ENCODE measurements at places on chromosomes 3 and 15. TPM values are rescaled to one million over a fixed set of nuclear protein-coding genes. Genes with fewer than 3 reads are reported as not detected.

DNA sequence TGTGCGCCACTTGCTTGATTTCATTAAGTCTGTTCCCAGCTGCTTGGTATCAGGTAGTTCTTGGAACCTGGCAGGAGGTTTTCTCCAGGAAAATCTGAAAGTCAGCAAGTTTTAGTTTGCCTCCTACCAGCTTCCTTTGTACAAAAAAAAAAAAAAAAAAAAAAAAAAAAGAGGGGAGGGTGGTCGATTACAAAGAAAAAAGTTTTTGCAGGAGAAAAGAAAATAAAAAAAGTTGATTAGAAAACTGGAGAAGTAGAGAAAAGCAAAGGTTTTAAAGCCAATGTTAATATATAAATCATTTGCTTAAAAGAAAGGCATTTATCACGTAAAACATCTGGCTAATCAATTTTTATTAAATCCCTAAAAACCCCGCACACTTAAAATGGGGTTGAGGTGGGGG lies 5.9 kb downstream of the EPHA3 start:
- DNase-seq = no peak

- DNase-seq = peak; percentile 23
These were observed 126.8 kb downstream of the MITF start for GRCh38 chr3:69865925-69866679.

GRCh38 chr3:149466192-149466591 lies 8.3 kb upstream of the TM4SF4 start:
- peak; percentile 90 for DNase-seq

DNA sequence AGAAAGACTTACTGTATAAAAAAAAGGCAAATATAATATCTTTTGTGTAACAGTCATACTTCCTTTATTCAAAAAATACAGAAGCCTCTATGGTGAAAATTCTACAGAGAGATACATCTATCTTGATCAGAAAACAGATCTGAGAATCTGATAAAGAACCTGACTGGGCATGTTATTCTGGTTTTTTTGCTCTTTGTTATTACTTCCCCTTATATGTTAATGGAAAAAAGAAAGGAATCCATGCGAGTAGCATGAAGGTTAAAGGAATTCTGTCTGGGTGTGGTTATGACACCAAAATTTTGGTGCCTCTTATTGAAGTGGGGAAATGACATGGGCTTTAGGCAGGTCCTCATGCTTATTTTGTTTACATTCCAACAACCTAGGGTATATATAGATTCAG lies 81.7 kb downstream of the BCHE start:
- DNase-seq = no peak

DNA sequence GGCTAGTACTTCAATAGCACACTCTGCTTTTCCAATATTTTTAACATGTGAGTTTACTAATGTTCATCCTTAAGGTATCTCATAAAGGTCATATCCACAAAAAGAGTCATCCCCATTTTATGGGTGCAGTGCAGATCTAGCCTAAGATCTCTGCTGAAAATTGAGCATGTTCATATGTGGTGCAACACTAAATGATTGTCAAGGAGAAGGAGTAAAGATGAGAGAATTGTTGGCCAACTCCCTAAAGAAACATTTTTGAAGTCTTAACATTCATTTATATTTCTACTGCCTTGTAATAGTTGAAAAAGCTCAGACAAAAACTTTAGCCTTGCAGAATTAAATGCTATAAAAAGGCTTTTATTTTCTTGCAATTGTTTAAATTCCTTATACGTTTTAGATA lies 1159.6 kb downstream of the TBL1XR1 start:
- peak; percentile 2 for DNase-seq

DNA sequence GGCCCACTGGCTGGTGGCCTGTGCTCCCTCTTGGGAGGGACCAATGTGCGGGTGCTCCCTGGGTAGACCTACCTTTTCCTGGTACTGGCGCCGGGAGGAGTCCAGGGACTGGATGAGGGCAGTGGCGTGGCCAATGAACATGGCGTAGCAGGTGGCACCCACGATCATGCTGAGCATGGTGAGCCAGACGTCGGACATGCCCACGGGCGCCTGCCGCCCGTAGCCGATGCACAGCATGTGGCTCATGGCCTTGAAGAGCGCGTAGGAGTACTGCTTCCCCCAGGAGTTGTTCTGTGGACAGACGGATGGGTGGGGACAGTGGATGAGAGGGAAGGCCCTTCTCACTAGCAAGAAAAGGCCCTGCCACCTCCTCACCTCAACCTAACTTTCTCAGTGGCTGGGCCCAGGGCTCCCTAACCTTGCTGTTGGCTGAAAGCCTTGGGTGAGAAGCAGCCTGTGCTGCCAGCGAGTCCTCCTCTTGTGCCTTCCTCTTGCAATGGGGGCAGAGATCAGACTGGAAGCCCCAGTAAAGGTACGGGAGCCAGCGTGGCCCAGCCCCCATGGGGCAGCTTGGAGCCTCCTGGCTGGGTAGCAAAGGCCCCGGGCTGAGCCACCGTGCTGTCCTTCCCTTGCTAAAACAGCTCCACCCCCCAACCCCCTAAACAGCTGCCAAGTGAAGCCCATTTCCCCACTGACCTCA lies 39.1 kb downstream of the HCN4 start:
- no peak for DNase-seq

DNA sequence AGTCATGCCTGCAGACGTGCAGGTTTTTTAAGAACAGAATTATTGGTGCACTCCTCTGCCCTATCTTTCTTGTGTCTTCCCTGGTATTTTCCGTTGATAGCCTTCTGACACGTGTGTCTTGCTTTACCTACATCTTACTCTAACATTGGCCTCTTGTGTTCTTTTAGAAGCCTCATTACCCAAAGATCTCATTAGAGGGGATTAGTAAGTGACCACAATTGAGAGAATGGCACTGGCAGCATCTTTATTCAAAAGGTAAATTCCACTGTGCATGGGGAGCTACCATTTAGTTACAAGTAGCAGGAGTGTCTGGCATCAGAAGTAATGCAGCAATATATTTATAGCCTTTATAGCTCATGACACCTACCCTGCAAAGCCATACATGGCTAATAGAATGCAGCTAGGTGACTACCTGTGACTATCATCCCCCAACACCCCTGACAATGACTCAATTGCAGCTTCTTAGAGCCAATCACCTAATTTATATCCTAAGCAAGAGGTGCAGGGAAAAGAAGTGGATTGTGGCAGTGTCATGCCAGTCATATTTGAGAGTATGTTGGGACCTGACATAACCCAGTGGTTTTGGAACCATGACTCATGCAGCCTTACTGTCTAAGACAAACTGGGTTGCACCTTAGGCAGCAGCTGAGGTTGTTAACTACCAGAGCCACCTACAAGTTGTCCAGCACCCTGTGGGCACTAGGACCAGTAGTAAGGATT lies 164.8 kb downstream of the GRM7 start:
- no peak for DNase-seq

DNA sequence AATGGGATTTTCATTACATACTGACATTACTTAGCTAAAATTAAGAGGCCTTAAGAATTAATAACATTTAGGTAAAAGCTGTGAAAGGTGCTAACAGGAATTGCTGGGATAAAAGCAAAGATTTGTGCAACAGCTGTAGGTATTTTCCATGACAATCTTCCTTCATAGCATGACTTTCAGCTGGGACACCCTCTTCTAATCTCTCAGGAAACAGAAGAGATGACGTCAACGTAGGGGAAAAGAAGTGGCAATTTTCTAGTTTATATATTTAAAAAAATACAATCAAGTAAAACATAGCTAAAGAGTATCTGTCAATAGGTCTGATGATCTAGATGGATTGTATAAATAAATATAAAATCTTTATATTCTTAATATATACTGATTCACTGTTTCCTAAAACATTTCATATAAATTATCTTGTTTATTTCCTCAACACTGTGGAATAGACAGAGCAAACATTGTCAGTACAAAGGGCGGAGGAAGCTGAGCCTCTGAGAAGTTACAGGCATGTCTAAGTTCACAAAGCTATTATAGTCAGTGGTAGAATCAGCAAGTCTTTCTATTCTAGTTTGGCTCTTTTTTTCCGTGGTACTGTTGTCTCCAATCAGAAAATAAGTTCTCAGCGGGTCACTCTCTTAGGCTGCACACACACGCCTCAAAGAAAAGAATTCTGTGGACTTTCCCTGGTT lies 217.0 kb downstream of the P3H2 start:
- no peak for DNase-seq

GRCh38 chr15:29342201-29342600 lies 72.6 kb upstream of the NSMCE3 start:
- no peak for DNase-seq

- no peak for DNase-seq
These were observed 78.7 kb upstream of the TGFBR2 start for GRCh38 chr3:30527720-30528119.

DNA sequence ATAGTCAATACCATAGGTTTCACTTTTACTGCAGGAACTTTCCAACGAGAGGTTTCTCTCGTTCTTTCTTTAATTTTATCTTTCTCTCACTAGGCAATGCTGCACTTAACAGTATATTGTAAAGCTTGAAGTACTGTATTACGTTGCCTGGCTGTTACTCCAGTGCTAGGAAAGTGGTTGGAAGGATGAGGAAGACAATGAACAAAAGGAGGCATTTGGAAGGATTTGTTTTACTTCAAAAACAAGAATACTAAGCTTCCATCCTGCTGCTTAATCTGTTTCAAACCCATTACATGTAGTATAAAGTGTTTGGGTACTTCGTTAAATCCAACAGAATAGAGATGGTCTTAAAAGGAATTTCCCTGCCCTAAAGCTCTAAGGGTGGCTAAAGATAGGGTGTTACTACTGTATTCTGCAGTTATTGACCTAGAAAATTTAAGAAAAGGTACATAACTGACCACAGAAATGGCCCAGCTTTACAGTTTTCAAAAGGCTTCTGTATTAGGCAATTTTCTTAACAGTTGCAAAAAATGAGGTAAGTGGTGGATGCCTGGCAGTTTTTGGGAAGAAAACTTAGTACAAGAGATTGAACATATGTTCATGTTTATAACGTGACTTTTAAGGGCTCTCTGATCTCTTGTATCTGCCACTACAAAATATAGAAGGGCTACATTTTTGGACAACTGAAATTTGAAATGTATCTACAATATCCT lies 785 bp upstream of the IFT57 start:
- peak; percentile 18 for DNase-seq

DNA sequence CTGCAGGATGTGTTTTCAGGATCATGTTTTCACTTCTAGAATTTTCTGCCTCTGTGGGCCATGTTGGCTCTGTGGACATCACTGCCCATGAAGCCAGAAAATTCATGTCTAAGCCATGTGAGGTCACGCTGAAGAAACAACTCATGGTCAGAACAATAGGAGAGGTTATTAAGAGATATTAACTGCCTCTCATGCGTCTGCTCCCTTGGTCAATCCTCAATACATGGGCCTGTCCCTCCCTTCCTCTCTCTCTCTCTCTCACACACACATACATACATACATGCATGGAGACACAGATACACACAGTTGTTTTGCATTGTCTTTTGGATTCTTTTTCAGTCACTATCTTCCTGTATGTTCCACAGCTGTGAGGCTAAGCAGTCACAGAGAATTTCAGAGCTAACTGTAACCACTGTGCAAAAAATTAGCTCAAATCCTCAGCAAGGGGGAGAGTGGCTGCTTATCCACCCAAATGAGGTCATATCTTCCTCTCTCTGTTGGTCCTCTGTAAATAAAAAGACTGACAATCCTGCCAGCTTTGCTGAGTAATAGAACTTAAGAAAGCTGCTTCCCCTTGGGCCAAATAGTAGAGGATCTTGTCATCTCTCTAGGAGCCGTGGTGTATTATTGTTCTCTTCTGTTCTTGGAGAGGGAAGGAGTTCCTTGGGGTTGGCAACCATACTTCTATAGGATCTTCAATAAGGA lies 45.6 kb downstream of the LRTM1 start:
- DNase-seq = peak; percentile 98

GRCh38 chr3:17967111-17967510 lies 224.7 kb upstream of the TBC1D5 start:
- DNase-seq = no peak

GRCh38 chr3:10524799-10525301 lies 19.5 kb upstream of the ATP2B2 start:
- no peak for DNase-seq

DNA sequence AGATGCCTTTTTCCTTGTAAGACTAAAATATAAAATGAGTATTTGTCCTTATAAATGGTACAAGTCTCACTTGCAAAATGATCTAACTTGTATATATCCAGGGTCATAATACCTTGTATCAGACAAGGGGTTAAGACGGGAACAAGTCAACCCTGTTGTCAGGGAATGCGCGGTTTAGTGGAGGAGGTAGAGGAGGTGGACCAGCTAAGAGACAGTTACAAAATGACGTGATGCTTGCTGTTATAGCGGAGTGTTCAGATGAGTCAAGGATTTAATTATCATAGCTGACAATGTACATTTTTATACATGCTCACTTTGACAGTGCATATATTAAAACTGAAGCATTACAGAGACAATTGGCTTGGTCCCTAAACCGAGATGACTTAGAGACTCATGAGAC lies 26.8 kb upstream of the KLHL25 start:
- no peak for DNase-seq

DNA sequence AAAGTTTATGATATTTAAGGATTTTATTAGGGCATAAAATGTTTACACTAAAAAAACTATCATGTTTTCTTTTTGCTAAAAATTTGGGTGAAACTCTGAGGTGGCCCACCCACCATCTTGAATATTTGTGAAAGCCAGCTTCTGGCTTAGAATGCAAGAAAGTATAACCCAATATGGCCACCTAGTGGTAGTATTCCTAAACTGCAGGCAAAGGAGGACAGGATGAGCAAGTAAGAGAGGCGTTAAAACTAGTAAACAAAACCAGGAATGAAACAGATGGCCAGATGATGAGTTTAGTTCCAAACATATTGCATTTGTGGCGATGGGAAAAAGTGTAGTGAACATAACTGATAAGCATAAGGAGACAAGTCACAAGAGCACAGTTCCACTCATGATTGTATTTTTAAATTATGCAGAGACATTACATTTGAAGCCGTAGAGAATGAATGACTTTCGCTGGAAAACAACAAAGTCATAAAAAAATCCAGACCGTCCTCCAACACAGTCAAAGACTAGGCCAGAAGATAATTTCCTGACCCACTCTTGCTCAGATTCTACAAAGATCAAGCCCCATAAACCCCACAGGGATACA lies 103.3 kb upstream of the PRTG start:
- peak; percentile 88 for DNase-seq

GRCh38 chr3:104909198-104909597 lies 457.5 kb upstream of the ALCAM start:
- peak; percentile 92 for DNase-seq

GRCh38 chr15:69323893-69324430 lies 25.2 kb downstream of the PAQR5 start:
- DNase-seq = no peak

EPHB1 gene
- total RNA-seq = 0.36 TPM

FAM81A gene
- not detected for total RNA-seq

TMEM108 gene
- total RNA-seq = 0.18 TPM

ITIH1 gene
- not detected for total RNA-seq

SI gene
- total RNA-seq = not detected

CD200R1 gene
- total RNA-seq = under 0.01 TPM

SLCO2A1 gene
- under 0.01 TPM for total RNA-seq

MELTF gene
- 0.28 TPM for total RNA-seq
